ENCODE measurements at places on chromosomes 1 and 21.

- DNase-seq, result no peak
Observed at GRCh38 chr1:218614031-218614430, 268.9 kb downstream of the TGFB2 start.

GRCh38 chr1:197920067-197920396, 2.9 kb downstream of the LHX9 start:
- DNase-seq, result no peak

DNA sequence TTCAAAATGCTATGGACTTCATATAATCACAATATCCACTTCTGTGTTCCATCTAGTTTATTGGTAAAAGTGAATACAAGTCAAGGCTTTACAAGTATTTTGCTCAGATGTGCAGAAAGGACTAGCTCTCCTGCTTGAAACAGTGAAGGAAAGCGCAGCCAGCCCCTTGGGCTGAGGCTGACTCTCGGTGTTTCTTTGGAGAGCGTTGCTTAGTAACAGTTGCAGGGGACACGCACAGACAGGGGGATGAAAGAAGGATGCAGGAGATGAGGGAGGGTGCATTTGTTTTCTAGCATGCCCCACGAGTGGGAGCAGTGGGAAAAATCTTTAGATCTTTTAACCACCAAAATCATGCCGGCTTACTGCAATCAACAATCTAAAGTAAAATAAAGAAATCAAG, 9.1 kb downstream of the PYCR2 start:
- DNase-seq, result no peak

DNA sequence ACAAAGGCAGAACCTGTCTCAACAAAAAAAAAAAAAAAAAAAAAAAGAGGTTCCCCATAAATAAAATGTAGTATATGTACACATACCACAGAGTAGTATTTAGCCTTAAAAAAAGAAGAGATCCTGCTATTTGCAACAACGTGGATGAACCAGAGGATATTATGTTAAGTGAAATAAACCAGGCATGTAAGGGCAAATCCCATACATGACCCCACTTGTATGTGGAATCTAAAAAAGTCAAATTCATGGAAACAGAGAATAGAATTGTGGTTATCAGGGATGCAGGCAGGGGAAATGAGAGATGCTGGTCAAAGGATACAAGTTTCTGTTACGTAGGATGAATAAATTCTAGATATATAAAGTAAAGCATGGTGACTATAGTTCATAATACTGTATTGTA, 16.7 kb downstream of the SLC44A3 start:
- DNase-seq, result no peak

GRCh38 chr1:155976913-155977689, 1.2 kb downstream of the ARHGEF2 start:
- peak; percentile 60 for DNase-seq

- no peak for DNase-seq
Observed at GRCh38 chr1:103197216-103197615, 88.9 kb upstream of the COL11A1 start.

- DNase-seq, result no peak
Observed at GRCh38 chr1:161131523-161132409, 701 bp downstream of the DEDD start.

GRCh38 chr1:205926213-205926612, 17.0 kb downstream of the SLC26A9 start:
- peak; percentile 74 for DNase-seq

DNA sequence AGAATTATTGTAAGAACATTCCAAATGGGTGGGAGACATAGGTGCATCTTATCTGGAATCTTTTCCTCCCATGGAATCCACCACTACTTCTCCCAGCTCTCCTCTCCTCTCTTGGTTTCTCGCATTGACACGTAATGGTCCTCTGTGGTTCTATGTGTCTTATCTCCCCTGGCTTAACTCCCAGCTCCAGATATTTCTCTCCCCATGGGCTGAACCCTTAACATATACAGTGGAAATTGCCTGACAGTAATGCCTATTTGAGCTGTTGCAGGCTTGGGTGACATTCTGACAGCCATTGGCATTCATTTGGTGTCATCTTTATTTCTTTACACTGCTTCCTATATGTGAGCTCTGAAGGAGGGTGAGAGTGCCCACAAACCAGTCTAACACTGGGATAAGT, 118.3 kb downstream of the SPATA46 start:
- no peak for DNase-seq

GRCh38 chr1:47388891-47389238, 27.2 kb upstream of the FOXE3 start:
- peak; percentile 13 for DNase-seq

DNA sequence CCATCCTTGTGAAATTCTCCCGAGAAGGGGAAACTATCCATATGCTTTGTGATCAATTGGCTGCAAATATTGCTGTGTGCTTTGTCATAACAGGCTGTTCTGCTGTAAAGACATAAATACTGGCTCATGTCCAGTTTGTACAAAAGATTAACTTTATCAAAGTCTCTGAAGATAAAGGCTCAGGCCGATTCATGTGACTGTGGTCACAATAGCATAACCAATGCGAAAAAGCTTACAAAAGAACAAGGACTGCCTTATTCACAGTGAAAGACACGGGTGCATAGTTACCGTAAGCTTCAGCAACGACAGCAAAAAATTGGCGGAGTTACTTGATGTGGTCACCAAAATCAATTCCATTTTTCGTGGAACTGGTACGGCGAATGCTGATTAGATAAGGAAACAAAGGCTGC, 173.6 kb upstream of the CHRM3 start:
- DNase-seq, result peak; percentile 45

All from globus pallidus (tissue), 1 donor.